ENCODE measurements at places on chromosomes 1 and 21. TPM values are rescaled to one million over a fixed set of nuclear protein-coding genes. Genes with fewer than 3 reads are reported as not detected.

DNA sequence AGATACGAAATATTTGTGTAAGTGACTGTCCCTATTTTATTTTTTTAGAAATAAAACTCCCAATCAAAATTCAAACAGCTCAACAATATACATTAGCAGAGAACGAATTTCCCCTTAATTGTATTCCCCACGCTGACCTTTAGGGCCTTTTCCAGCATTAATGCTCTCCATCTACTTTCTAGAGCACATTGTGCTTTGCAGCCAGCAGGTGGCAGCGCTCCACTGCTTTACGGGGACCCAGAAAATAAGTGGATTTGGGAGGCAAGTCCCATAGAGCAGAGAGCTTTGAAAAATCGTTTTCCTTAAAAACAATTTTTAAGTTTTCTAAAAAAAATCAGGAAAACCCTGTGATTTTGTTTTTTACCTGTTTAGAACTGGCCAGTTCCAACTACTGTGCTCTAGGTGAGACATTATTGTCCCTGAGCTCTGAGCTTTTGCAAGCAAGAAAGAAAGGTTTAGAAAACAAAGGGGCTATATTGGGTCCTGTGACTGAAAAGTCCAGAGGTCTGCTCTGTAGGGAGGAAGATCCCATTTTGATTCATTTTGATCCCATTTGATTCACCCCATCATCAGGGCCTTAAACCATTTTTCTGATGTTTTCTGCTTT is 144.4 kb upstream of the ZNF644 start:
- H3K36me3 ChIP-seq: no peaks in the 10 kb centered on the region
- H3K27ac ChIP-seq: no peak overlapping the region
- no peaks in the 10 kb centered on the region for H3K27me3 ChIP-seq
- peaks cover 4% of the 10 kb centered on the region for H3K4me1 ChIP-seq

DNA sequence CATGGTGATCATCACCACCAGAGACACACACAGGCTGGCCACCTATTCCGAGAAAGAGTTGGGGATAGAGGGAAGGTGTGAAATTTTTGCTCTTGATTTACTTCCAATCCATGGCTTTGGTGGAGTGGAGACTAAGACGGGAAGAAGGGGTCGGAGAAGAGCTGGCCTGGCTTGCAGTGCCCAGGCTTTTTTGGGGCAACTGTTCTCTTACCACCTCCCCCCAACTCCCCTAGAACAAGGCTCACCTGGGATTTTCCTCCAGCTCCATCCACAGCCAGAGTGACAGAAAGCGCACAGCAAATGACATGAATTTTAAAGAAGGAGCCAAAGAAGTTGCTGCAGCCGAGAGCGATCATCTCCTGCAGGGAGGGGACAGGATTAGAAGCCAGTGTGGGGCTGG is 16.0 kb downstream of the SLC26A9 start:
- H3K27me3 ChIP-seq: no peaks in the 10 kb centered on the region
- H3K36me3 ChIP-seq: no peaks in the 10 kb centered on the region
- no peak overlapping the region for H3K4me3 ChIP-seq

- H3K36me3 ChIP-seq: no peaks in the 10 kb centered on the region
- no peaks in the 10 kb centered on the region for H3K27me3 ChIP-seq
- no peak overlapping the region for H3K27ac ChIP-seq
These were observed 18.2 kb downstream of the TSPAN2 start for GRCh38 chr1:115071012-115071664.

NMNAT2 gene
- 3.2 TPM for total RNA-seq

DNA sequence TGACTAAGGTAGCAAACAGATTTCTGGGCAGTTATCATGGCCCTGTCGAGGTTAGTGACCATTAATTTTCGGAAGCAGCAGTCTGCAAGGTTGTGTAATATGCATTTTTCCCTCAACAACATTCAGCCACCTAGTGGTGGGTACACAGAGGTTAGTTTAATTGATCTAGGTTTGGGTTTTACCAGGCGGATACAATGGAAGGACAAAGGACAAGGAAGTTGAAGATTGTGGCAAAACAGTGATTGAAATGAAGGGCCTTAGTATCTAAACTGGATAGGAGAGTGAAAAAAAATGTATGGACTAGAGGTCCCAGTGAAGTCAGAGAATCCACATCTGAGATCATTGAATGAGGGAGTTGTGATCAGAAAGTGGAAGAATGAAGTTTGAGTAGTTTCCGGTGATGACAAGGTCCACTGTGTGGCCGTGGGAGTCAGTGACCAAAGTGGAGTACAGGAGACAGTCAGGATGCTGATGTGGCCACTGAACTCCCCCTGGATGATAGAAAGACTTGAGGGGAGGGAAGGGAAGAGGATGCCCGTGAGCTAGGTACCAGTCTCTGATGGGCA is 2.8 kb downstream of the ARMH1 start:
- no peak overlapping the region for H3K4me3 ChIP-seq
- H3K27ac ChIP-seq: no peak overlapping the region

GRCh38 chr1:244114892-244115291 is 63.8 kb downstream of the ZBTB18 start:
- H3K4me1 ChIP-seq: peaks cover 21% of the 10 kb centered on the region
- H3K27ac ChIP-seq: no peak overlapping the region
- peaks cover 2% of the 10 kb centered on the region for H3K36me3 ChIP-seq
- DNase-seq: no peak

DNA sequence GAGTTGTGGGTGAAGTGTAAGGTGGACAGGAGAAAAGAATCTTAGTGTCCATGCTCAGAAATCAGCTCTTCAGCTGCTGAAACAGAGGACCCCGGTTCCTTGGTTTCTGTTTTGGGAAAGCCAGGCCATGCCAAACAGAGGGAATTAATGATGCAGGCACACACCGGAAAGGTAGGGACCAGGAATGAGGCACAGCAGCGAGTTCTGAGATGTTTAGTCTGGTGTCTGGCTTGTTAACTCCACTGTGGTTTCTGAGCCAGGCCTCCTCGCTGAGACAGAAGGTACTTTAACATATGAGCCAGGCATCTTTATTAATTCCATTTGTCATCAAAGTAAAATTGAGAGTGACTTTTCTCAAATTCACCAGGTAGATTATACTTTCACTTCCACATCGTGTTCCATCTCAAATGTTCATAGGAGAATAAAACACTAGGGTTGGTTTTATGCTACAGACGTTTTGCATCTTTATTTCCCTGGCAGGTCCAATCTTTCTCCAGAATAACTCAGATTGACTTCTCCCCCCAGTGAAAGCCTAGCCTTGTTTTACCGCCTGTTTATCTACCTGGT is 23.5 kb downstream of the LRRC8D start:
- H3K4me3 ChIP-seq: peak overlapping the region; percentile 91
- no peak for DNase-seq
- peaks cover 7% of the 10 kb centered on the region for H3K36me3 ChIP-seq
- H3K4me1 ChIP-seq: peaks cover 41% of the 10 kb centered on the region
- H3K27ac ChIP-seq: peak overlapping the region; percentile 41

DNA sequence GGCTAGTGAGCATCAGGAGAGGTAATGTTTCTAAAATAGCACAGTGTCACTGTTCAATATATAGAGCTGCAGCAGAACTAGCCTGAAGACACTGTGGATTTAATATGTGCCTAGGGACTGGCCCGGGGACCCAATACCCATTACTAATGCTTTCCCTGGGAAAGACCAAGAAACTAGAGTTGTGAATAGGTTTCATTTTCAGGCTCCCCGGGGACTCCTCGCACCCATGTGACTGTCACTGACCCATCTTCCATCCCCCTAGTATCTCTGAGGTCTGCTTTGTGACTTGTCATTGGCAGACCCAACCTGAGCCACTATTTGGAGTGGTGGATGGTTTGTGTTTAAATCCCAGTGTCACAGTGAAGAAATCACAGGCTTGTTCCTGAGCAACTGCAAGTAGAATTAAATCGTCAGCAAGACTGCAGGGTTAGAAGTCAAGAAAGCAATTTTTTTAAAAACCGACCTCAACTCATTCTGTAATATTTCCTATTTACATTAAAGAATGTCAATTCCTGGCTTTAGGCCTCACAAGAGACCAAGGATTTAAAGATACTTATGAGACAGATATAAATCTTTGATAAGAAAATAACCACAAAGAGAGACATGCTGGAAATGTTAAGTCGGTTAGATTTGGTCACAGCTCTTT is 130.0 kb upstream of the TNR start:
- no peak for DNase-seq
- H3K27ac ChIP-seq: no peak overlapping the region
- no peak overlapping the region for H3K4me3 ChIP-seq
- no peaks in the 10 kb centered on the region for H3K27me3 ChIP-seq
- H3K36me3 ChIP-seq: no peaks in the 10 kb centered on the region

OR2T2 gene
- total RNA-seq: not detected

DNA sequence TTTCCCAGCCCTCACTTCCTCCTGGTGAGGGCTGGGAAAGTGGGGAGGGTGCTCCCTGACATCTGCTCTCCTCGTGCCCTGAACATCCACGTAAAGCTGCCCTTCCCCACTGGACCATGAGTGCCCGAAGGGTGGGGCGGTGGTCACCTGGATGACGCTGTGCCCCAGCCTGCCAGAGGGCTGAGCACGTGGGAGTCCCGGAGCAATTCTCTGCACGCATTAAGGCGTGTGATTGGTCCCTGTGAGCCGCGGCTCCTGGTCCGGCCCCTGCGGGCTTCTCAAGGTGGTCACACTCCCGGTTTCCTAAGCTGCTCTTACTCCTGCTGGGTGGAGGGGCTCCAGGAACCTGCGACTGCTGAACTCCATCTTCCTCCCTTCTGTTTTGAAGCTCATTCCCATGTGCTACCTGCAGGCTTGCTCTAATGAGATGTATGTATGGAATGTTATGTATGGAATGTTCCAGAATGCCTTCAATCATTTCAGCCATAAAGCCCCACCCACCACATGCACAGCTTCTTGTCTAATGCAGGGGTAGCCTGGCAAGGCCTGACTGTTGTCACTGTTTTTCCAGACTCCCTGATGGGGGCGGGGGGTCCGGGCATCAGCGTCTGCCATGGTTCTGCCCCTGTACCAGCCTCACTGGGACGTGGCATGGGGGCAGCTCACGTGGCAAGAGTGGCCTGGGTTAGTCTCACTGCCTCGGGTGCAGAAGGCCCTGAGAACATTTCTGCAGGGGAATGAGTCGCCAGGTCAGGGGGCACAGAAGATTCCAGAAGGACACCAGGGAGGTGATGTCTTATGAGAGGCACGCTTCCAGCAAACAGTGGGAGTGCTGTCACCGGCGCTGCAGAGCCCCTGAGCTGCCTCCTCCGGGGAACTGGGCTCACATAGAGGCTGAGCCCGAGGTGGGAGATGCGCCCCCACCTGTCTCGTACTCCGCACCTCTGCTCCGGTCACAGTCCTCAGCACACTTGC is 19.4 kb downstream of the KRTAP10-1 start:
- no peaks in the 10 kb centered on the region for H3K27me3 ChIP-seq
- no peak overlapping the region for H3K27ac ChIP-seq
- H3K4me3 ChIP-seq: no peak overlapping the region
- H3K36me3 ChIP-seq: no peaks in the 10 kb centered on the region
- no peak for DNase-seq

GRCh38 chr1:57578680-57579079 is 154.8 kb upstream of the DAB1 start:
- no peak overlapping the region for H3K27ac ChIP-seq
- no peak for DNase-seq
- H3K27me3 ChIP-seq: no peaks in the 10 kb centered on the region
- H3K4me1 ChIP-seq: no peaks in the 10 kb centered on the region

GRCh38 chr1:15433471-15433870 is 4.8 kb upstream of the CTRC start:
- no peaks in the 10 kb centered on the region for H3K27me3 ChIP-seq
- H3K4me3 ChIP-seq: no peak overlapping the region
- H3K4me1 ChIP-seq: no peaks in the 10 kb centered on the region
- DNase-seq: no peak
- no peaks in the 10 kb centered on the region for H3K36me3 ChIP-seq
- H3K27ac ChIP-seq: no peak overlapping the region

DNA sequence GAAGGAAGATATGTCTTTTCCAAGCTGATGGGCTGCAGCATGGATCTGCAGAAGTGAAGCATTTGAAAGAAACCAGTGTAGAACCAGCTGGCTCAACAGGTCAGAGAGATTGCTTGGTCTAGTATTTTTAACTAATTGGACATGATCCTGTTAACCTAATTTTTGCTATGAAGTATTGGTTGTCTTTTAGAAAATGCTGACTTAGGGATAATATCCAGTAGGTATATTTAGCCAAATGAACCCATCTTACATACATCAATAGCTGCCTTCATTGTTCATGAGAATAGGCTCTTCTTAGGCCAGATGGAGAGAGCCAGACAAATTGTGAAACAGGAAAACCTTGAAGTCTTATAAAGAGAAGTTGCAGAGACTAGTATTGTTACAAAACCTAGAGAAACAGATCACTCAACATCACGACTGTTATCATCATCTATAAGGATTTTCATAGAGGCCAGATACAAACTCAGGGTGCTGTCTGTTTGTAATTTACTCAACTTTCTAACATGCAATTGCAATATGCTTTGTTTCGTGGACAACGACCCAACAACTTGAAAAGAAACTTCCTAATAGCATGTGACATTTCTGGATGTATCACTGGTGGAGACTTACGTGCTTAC is 148.2 kb downstream of the DISC1 start:
- DNase-seq: no peak
- H3K36me3 ChIP-seq: peaks cover 8% of the 10 kb centered on the region
- H3K4me1 ChIP-seq: peaks cover 28% of the 10 kb centered on the region
- H3K27ac ChIP-seq: no peak overlapping the region

TNNT2 gene
- total RNA-seq: not detected

DNA sequence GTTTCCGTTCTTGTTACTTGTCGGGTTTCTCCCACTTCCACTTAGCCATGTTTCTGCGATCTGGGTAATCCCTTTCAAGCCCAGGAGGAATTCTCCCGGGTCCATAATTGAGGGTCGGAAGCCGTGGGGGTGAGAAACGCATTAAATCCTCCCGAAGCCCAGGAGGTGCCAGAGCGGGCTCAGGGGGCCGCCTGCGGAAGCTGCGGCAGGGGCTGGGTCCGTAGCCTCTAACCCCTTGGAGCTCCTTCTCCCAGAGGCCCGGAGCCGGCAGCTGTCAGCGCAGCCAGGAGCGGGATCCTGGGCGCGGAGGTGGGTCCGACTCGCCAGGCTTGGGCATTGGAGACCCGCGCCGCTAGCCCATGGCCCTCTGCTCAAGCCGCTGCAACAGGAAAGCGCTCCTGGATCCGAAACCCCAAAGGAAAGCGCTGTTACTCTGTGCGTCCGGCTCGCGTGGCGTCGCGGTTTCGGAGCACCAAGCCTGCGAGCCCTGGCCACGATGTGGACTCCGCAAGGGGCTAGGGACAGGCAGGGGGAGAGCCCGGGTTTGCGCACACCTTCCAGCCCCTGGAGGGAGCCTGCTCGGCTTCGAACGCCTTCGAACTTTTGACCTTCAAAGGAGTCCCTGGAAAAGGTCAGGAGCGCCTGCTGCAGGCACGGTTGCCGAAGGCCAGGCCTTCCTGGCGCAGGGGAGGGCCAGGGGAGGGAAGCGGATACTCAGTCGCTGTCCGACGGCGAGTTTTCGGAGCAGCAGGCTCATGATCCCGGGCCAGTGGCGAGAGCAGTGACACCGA is 1.7 kb upstream of the SIM2 start:
- peaks cover 19% of the 10 kb centered on the region for H3K4me1 ChIP-seq
- H3K4me3 ChIP-seq: peak overlapping the region; percentile 27
- H3K27me3 ChIP-seq: peaks cover 94% of the 10 kb centered on the region
- H3K36me3 ChIP-seq: no peaks in the 10 kb centered on the region

DNA sequence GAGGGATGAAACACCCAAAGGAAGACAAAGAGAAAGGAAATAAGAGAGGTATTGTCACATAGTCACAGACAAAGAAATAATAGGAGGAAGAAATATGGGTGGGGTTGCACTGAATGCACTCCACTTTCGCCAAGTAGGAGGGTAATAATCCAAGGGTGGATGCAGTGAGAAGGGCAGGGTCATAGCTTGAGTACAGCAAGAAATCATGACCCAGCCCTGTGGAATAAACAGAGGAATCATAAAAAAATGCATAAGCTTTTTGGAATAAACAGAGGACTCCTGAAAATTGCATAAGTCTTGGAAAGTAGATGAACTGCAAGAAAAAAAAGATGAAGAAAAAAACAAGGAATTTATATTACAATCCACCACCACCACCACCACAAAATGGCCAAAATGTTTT is 53.1 kb upstream of the CD55 start:
- no peak overlapping the region for H3K27ac ChIP-seq
